ENCODE measurements at places on chromosomes 5 and 9.

DNA sequence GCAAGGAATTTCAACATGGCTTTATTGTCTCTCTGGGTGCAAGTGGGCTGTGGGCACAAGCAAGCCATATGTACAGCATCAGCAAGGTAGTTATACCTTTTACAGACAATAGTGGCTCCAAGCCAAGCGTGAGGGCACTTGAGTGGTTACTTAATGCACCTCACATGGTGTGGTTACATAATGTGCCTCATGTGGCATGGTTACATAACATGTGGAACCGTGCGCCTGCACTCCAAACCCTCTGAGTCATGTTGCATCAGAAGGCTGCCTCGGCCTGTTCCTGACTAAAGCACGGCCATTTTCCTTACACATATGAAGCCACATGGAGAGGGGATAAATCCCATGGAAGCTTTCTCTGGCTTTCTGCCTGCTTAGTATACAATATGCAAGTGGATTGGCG lies 150.9 kb downstream of the OSTF1 start:
- DNase-seq, result no peak

DNA sequence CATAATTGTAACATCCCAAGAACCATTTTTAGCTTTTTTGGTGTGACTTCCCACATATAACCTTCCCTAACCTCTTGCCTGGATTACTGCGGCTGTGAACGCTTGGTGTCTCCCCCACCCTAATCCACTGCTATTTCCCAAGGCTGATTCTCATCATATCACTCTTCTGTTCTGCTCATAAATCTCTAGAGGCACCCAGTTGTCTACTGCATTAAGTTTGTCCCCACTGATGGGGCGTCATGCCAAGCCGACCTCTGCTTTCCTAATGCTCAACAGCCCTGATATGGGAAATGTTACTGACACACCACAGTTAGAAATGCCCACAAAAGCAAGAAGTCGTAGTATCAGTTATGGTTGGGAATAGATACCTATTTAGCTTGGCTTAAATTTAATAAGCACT lies 24.4 kb downstream of the NPR3 start:
- DNase-seq, result no peak

DNA sequence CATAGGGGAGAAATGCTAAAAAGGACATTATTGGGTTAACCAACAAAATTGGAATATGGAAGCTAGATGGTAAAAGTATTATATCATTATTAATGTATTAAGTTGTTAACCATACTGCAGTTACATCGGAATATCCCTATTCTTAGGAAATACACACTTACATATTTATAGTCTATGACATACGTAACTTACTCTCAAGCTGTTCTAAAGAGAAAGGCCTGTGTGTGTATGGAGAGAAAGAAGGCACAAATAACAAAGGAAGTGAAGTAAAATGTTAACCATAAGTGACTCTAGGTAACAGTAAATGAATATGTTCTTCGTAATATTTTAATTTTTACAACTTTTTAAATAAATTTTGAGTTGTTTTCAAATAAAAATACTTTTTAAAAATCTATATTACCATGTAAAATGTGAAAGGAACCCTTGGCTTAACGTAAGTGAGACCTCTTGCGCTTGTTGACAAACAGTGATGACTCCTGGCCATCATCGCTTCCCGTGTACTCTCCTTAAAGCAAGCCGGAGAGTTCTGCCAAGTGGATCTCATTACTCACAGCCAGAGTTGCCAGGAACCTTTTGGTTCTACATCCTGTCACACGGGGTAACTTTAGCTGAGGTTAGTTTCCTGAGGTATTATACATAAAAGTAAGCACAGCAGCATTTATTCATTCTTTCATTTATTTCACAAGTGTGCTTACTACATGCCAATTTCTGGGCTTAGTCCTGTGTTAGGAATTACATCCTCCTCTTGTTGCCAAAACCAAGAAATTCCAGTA lies 165.4 kb downstream of the EPB41L4A start:
- DNase-seq, result no peak

DNA sequence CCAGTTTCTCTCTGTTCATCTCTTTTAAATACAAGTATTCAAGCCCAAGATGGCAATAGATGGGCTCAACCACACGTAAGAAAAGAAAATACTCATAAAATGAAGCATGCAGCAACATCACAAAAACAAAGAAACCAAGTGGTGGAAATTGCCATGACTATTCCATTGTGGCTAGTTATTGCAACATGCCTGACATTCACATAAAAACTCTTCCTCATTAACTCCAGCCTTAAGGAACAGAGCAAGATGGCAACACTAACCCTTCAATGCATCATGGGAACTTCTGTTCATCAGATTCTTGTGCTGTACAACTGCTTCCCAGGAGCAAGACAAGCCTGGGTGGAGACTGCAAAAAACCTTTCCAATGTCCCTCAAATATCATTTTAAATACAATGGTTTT lies 1.4 kb upstream of the GLIS3 start:
- DNase-seq, result no peak

GRCh38 chr5:36734422-36734821 lies 128.0 kb downstream of the SLC1A3 start:
- DNase-seq, result no peak

DNA sequence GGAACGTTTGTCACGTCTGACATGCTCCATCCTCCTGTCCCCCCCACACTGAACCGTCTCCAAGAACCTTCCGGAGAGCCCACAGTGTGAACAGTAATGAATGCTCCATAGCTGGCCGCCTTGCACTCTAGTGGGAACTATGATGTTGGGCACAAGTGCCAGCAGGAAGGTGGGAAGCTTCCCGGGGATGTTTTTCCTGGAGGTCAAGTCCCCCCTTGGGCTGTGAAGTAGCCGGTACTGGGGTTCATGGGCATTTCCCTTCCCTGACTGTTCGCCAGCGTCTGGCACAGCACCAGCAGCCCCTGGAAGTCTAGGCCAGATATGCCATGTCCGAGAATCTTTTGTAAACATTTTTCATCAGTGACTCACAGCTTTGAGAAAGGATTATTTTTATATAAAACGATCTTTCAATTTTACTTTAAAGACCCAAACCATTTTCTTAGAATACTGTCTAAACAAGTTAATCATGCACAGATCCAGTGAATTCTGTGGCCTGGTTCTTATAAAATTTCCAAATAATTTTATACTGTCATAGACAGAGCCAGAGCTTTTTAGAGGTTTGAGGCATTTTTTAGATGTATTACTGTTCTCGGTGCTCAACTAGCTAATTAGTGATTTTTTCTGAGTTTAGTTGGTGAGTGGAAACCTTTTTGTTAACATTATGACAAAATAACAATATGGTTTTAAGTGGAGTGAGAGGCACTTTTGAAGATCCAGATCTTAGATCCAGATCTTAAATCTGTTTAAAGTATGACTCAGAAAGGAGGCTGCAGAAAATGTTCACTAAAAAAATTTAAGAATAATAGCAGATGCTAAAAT lies 11.6 kb downstream of the ABL1 start:
- DNase-seq, result no peak

DNA sequence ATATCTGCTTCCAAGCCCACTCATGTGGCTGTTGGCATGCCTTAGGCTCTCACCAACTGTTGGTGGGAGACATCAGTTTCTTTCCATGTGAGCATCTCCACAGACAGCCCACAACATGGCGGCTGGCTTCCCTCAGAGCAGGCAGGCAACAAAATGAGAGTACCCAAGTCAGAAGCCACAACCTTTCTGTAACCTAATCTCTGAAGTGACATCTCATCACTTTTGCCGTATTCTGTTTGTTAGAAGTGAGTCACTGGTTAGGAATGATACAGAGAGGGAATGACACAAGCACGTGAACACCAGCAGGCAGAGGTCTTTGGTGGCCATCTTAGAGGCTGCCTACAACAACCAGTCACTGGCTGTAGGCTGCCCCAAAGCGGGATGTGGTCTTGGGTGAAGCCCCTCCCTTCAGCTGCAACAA lies 88.6 kb upstream of the RASGRF2 start:
- no peak for DNase-seq

DNA sequence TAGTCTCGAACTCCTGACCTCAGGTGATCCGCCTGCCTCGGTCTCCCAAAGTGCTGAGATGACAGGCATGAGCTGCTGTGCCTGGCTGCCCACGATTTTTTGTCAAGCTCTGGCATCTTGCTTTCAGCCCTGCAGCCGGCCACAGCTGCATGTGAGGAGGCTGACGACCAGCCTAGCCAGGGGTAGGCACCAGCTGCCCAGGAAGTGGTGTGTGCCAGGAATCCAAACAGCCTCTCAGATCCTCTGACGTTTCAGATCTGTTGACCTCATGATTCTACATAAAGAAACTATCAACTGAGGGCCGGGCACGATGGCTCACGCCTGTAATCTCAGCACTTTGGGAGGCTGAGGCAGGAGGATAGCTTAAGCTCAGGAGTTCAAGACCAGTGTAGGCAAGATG lies 19.0 kb downstream of the DYNC2I2 start:
- DNase-seq, result no peak

DNA sequence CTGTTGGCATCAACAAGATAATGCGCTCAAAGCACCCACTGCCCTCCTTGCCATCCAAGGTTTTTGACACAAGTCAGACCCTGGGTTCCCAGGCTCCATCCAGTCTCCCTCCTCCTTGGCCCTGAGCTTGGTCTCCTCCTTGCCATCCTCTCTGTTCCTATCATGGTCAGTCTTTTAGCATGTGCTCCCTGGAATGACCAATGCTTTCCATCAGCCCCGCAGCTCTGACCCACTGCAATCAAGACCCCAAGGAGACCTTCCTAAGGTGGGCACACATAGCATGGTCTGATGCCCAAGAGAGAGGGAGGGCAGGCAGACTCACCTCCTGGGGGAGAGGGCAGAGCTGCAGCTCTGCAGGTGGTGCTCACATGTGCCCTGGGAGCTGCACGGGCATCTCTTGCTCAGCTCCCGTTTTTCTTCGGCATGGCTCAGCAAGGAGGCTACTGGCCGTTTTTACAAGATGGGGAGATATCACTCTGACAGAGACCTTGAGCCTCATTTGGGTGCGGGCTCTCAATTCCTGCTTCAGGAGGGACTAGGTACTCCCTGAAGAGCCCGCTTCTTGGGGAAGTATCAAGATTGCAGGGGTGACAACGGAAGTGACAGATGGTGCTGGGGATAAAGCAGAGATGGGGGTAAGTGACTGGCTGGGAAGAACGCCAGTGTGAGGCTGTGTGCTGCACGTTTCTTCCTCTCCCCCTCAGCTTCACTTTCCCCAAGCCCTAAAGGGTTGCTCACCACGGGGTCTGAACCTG lies 3.3 kb downstream of the SEPTIN8 start:
- DNase-seq, result no peak

DNA sequence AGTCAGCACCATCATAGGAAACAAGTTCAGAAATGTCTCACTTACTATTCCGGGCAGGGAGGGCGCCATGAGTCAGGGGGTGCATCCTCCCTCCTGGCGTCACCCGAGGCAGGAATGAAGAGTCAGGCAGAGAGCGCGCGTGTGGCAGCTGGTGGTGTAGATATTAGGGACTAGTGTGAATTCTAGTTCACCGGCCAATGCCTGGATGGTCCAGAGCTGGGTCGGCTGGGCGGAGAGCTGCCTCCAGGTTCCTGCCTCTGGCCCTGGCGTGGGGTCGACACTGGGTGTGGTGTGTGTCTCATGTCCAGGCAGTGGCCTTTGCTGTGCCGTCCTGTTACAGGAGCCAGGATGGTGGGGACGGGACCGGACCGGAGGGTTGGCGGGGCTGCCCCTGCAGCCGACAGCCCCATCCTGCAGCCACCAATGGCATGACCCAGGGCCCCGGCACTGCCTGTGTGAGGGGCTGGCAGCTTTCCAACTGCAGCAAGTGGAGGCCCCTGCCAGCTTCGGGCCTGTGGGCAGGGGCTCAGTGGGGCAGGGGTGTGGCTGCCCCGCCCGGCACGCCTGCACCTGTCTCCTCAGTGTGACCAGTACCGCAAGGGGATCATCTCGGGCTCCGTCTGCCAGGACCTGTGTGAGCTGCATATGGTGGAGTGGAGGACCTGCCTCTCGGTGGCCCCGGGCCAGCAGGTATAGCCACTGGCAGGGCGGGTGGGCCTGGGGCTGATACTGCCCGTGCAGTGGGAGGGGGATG lies 9.1 kb downstream of the DIPK1B start:
- DNase-seq, result no peak

- DNase-seq, result no peak
These were observed 124.3 kb downstream of the COL23A1 start for GRCh38 chr5:178465861-178466288.

- DNase-seq, result no peak
These were observed 61.7 kb downstream of the FBXL17 start for GRCh38 chr5:108320231-108320630.

DNA sequence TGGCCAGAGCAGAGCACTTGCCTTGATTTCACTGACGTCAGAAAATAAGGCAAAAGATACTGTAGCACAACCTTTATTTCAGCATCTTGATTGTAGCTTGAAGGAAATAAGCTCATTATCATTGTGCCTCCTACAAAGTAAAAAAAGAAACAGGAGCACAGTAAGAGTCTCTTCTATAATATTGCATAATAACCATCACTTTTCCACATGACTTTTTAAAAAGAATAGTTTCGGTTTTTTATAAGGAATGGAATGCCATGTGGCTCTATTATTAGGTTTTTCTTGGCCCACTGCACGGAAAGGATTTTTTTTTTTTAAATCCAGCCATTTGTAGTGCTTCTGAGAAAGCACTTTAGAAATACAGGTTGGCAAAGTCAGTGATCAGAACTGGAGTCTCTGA lies 655.3 kb downstream of the LRRC70 start:
- no peak for DNase-seq

GRCh38 chr5:36667824-36668223 lies 61.4 kb downstream of the SLC1A3 start:
- no peak for DNase-seq

DNA sequence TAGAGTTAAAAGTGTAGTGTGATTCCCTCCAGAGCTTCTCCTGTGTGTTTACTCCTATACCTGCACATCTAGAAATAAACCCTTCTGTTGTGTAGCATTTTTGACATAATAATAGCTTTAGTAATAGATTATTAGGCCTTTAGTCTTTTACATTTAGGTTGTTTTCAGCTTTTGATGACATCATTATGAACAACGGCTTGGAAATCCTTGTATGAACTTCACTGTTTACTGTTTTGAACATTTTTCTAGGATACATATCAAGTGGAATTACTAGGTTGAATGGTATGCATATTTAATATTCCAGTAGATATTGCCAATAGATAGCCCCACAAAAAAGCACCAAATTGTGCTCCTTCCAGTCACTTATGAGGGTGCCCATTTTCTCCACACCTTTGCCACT lies 174.0 kb downstream of the ARHGAP26 start:
- DNase-seq, result no peak

DNA sequence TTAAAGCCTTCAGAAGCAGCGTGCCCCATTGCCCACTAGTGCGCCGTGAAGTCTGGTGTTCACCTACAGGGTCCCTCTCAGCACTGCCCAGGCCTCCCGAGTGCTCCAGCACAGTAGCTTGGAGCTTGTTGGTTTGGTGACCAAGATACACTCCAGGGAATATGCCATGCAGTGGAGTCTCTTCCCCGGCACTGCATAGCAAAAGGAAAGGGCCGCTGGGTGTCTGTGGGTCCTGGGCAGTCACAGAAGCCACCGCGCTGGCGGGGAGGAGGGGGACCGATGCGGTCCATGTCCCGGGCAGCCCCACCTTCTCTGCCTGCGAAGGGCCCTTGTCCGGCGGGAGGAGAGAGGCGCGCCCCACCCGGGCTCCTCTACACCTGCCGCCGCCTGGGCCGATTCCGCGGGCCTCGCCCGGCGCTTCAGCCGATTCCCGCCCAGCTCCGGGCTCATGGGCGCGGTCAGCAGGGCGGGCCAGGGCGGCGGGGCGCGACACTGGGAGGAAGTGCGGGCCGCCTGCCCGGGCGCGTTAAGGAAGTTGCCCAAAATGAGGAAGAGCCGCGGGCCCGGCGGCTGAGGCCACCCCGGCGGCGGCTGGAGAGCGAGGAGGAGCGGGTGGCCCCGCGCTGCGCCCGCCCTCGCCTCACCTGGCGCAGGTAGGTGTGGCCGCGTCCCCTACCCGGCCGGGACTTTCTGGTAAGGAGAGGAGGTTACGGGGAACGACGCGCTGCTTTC lies at the start of gene SYK:
TSS of gene SYK (plus strand) at position 579 of the 732 bp plus-strand sequence. CDS start 42,080 bp downstream, outside the sequence.
- DNase-seq, result no peak
